Cardiac muscle cell (in vitro differentiated cells and primary cell): ENCODE measurements at places on chromosomes 1 and 21. TPM values are rescaled to one million over a fixed set of nuclear protein-coding genes. Genes with fewer than 3 reads are reported as not detected.

KLHDC7A gene
- total RNA-seq = not detected in 2 replicates

BMP8A gene
- total RNA-seq = 0.09 and 0.46 TPM in 2 replicates

DNA sequence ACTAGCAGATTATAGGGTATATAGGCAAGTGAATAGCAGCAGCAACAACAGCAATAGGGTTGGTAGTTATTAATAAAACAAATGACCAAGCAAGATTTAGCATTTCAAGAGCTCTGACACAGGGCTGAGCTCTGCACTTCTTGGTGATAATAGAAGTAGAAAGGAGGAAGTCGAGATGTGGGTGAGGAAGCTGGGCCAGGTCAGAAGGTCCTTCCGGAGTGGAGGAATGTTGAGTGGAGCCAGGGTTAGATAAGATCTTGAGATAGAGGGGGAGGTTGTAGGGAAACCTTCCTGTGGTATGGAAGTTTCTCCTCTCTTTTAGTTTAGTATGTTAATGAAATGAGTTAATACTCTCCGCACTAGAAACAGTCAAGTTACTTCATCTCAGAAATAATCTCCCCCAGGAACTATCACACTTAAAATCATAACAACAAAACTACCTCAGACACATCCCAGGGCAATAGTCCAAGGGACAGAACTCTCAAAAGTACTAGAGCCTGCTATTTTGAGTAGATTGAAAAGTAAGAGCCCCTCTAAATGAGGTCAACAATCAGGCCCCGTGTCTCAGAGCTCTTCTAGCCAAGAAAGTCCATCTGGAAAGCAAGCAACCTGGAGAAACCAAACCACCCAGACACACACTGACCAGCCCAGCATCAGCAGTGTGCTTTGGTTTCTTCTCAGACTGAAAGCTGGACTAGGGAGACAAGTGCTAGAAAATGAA, 45.4 kb upstream of the ATP1B1 start:
- DNase-seq = peak; percentile 39

DNA sequence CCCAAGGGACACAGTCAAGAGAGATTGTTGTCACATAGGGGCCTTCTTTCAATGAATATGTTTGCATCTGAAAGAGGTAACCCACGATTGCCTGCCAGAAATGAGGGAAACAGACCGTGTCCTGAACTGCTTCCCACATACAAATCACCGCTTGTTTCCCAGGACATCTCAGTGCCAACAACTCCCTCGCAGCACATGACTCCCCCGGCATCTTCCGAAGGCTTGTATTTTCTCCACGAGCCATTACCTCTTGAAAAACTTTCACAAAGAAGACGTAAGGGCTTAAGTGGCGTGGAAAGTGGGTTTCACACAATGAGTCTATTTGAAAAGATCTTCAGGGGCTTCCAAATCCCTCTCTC, 31.6 kb upstream of the PDE9A start:
- DNase-seq = no peak

ALX3 gene
- 0.11 and 1.1 TPM in 2 replicates for total RNA-seq

- DNase-seq = no peak
Observed at GRCh38 chr1:89754518-89754917, 66.3 kb upstream of the LRRC8D start.

ITGB2 gene
- total RNA-seq = 0.25 and 0.57 TPM in 2 replicates

- no peak for DNase-seq
Observed at GRCh38 chr1:150562446-150563339, 13.5 kb downstream of the ADAMTSL4 start.

- no peak for DNase-seq
Observed at GRCh38 chr1:244197851-244198375, 146.8 kb downstream of the ZBTB18 start.

GRCh38 chr1:14552246-14552965, 46.1 kb upstream of the KAZN start:
- DNase-seq = no peak

- DNase-seq = no peak
Observed at GRCh38 chr1:17255336-17255735, 6.4 kb downstream of the PADI3 start.

GRCh38 chr21:41715649-41716281, 51.1 kb downstream of the RIPK4 start:
- no peak for DNase-seq

GRCh38 chr1:117719004-117719403, 113.2 kb downstream of the TENT5C start:
- no peak for DNase-seq

- DNase-seq = peak; percentile 17
Observed at GRCh38 chr1:200226268-200226968, 183.4 kb downstream of the ZNF281 start.

- DNase-seq = peak; percentile 40
Observed at GRCh38 chr21:35398346-35398982, 349.4 kb upstream of the RUNX1 start.

GRCh38 chr1:196309386-196309785, 298.9 kb downstream of the KCNT2 start:
- peak; percentile 11 for DNase-seq

GRCh38 chr1:30920827-30921226, 12.3 kb upstream of the SDC3 start:
- no peak for DNase-seq

DNA sequence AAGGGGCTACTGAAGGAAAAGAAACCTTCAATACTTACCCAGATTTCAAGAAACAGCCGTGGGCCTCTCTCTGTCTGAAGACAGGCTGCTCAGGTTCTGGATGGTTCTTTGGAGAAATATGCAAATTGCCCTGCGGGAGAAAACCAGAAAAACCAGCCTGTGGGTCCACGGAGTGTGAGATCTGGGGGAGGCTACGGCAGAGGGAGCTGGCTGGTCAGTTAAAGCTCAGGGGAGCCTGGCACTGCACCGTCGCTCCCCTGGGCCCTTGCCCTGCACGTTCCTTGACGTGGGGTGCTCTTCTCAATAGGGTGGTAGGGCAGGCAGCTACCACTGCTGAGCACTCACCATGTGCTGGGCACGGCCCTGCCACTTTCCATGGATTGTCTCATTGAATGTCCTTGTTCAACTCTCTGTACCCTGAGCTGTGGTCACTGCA, 12.7 kb downstream of the TMCO4 start:
- DNase-seq = no peak

KIF2C gene
- total RNA-seq = 11.0 and 80.8 TPM in 2 replicates
